ENCODE measurements at places on chromosomes 2 and 18. TPM values are rescaled to one million over a fixed set of nuclear protein-coding genes. Genes with fewer than 3 reads are reported as not detected.

- no peak for DNase-seq
- H3K36me3 ChIP-seq = no peaks in the 10 kb centered on the region
- H3K27me3 ChIP-seq = no peaks in the 10 kb centered on the region
- no peaks in the 10 kb centered on the region for H3K4me1 ChIP-seq
Measured at GRCh38 chr2:50615291-50615690, 416.6 kb downstream of the NRXN1 start.

- H3K4me1 ChIP-seq = no peaks in the 10 kb centered on the region
- H3K27ac ChIP-seq = no peak overlapping the region
- H3K36me3 ChIP-seq = no peaks in the 10 kb centered on the region
- H3K4me3 ChIP-seq = no peak overlapping the region
Measured at GRCh38 chr2:130366720-130367119, 10.9 kb downstream of the PTPN18 start.

GRCh38 chr2:23429036-23429435, 44.1 kb downstream of the KLHL29 start:
- no peak for DNase-seq
- H3K4me1 ChIP-seq = no peaks in the 10 kb centered on the region
- H3K4me3 ChIP-seq = no peak overlapping the region

- DNase-seq = peak; percentile 90
- peak overlapping the region; percentile 86 for H3K27ac ChIP-seq
- no peak overlapping the region for H3K4me3 ChIP-seq
- no peaks in the 10 kb centered on the region for H3K36me3 ChIP-seq
- peaks cover 5% of the 10 kb centered on the region for H3K4me1 ChIP-seq
Measured at GRCh38 chr2:68832233-68832869, 38.8 kb downstream of the BMP10 start.

DNA sequence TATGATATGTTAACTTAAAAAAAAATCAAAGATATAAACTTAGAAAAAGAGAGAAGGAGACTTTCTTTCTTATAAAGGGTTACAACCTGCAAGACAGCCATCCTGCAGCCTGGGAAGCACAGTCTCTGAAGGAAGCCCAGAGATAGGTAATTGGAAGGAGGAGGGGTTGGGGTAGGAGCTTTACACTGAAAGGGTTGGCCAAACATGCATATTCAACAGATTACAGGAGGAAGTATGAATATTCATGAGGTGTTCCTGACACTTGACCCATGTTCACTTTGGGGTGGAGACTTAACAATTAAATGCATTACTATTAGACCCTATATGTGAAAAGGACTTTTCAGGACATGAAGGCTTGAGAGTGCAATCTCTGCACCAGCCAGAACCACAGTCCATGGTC, 71.7 kb upstream of the CDH2 start:
- H3K36me3 ChIP-seq = no peaks in the 10 kb centered on the region
- H3K4me1 ChIP-seq = no peaks in the 10 kb centered on the region
- H3K27me3 ChIP-seq = no peaks in the 10 kb centered on the region

DNA sequence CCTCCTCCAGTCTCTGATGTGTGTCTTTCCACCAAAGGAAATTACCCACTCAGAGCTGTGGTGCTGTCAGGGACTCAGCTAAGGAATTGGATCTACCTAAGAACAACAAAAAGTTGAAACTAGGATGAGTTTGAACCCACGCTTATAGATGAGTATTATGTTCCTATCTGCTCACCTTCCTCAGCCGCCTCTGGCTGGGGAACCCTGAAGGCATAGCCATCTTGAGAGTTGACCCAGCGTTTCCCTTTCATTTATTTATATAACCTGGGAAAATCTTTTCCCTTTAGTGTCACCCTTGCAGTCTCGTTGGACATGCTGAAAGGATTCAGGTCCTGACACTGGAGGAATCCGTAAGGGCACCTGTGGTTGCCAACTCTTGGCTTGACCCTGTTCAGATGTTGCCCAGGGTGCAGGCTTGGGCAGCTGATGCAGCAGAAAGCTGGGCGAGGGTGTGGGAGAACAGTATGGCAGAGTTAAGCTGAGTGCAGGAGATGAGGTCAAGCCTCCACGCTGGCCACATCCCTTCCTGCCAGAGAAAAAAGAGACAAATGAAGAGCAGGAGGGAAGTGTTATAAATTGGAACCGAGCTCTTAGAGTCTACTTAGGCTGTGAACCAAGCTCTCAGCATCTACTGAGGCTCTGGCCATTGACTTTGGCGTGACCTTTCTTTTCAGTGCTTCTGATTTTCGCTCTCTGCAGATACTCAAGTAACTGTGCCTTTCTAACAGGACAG, 1.9 kb downstream of the CDH20 start:
- H3K36me3 ChIP-seq = no peaks in the 10 kb centered on the region
- H3K27ac ChIP-seq = no peak overlapping the region
- no peaks in the 10 kb centered on the region for H3K27me3 ChIP-seq
- no peak for DNase-seq
- no peaks in the 10 kb centered on the region for H3K4me1 ChIP-seq

DNA sequence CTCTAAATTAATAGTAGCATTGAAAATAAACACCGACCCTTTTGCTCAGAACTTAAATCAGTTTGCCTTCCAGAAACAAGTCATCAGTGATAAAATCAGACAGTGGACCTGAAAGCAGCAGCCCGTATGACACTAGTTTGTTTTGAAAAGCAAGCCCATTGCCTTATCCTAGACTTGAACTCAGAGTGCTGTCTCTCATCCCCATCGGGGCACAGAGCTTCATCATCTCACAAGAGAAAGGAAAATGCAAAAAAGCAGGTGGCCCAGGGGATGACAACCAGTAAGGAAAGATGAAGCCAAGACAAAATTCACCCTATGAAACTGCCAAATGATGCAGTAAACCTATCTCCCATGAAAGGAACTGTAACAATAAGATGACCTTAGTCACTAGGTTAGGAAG, 71.2 kb downstream of the CERKL start:
- H3K4me3 ChIP-seq = no peak overlapping the region
- no peak overlapping the region for H3K27ac ChIP-seq
- no peaks in the 10 kb centered on the region for H3K4me1 ChIP-seq
- no peak for DNase-seq

The RPRM gene
- 0.23 TPM for total RNA-seq

The VWA3B gene
- total RNA-seq = 0.36 TPM
